H54 (cell line): ENCODE measurements at places on chromosomes 4 and X.

DNA sequence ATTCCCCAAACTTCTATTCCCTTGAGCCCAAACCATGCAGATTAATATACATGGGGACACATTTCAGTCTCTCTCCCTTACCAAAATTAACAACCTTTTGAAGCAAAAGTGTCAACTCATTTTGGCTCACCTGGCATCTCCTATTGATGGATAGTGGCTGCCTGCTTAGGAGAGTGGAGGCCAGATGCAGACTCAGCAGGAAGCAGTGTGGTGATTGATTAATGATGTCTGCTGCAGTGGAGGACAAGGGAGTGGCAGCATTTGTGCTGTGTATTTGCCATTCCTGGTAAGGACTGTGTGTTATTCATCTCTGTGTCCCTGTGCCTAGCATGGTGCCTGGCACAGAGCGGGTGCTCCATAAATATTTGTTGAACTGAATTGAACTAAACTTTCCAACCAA lies 590.1 kb downstream of the RAB28 start:
- no peak for DNase-seq

DNA sequence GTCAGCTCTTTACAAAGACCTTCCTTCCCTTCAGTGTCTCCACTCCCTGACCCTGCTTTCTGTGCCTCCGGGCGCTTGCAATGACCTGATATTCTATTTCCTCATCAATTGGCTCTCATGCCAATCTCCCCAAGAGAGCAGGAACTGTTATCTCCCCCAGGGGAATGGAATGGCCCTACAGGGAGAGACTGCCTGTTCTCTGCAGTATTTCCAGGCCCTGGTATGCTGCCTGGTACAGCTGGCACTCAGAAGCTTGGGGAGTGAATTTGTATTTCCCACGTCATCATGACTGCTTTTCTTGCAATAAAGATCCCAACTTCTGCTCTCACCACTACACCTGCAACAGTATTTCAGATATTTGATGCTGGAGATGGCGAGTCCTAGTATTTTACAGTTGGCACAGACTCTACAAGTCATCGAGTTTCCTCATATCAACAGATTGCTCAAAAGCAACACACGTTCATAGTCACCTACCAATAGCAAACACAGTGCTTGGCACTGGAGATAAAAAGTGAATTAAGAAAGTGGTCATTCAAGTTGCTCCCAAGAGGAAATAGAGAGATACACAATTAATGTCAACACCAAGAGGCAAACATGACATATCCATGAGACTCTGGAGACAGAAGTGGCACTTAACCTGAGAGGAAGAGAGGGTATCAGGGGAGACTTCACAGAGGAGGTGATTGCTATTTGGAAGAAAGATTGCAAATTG lies 90.5 kb upstream of the EGFL6 start:
- DNase-seq, result no peak

DNA sequence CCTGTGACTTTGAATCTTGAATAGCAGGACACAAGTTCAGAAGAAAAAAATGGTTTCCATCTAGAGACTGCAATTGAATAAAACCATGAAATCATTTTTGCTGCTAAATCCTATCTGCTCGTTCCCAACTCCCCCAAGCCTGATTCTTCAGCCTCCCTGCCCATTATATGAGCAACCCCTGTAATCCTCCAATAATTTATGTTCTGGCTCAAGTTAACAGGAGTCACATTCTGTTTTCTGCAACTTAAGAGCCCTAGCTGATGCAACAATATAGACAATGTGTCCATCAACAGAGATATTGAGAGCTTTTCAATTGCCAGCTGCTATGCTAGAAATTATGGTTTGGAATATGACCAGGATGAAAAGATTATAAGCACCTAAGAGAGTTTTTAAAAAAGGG lies 84.1 kb downstream of the LDB2 start:
- DNase-seq, result no peak

DNA sequence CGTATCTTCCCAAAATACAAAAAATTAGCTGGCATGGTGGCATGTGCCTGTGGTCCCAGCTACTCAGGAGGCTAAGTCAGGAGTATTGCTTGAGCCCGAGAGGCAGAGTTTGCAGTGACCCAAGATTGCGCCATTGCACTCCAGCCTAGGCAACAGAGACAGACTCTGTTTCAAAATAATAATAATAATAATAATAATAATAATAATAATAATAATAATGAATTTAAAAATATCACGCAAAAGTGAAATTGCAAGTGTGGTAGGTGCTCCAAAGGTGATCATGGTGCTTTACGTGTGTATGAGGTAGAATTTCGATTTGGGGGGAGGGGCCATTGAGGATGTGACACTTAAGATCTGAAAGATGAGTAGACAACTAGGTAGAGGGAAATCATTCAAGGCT lies 4.9 kb upstream of the HPSE start:
- DNase-seq, result no peak

DNA sequence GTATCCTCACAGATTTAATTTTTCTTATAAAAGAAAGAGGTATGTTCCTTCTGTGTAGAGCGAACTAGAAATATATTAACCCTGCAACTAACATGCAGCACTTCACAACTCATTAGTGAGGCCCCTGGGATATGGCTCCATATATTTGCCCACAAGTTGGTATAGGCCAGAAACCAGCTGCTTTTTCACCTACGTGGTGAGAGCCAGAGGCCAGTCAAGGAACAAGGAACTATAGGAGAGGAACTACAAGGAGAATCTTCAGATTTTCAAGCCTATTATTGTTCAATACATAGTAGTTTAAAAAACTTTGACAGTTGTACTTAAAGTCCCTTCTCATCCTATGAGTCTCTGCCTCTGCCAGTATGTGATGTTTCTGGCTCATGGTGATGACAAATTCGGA lies 205.9 kb downstream of the CBR4 start:
- DNase-seq, result no peak

DNA sequence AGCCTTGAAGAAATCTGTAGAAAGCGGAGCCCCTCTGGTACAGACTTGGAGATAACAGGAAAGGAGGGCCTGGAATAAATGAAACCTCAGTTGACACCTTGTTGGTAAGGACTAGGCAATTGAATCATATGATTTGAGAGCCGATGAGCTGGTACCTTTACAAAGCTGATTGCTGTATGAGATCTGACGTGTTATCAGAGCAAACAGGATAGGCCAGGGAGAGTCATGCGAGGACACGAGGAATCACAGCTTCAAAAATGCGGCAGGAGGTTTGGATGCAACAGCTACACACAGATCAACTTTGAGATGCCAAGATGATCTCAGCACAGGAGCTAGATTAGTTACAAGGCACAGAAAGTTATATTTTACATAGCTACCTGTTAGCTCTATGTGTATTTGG lies 7.4 kb upstream of the SLC10A4 start:
- DNase-seq, result no peak

DNA sequence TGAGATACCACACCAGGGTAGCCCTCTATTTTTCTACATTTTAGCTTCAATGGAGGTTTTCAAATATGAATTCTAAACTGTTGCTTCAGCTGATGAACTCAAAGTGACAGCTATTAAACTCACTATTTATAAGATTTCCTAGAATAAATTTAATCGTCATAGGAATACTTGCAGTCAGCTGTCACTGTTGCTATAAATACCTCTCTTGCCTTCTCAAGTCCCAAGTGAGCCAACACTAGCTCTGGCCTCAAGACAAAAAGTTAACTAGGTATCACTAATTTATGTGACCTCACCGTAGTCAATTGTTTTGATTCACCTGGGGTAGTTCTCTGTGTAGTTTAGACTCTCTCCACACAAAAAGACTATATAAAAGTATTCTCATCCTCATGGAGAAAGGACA lies 34.3 kb upstream of the PROM1 start:
- no peak for DNase-seq

GRCh38 chr4:101019941-101020401 lies 327.4 kb downstream of the PPP3CA start:
- no peak for DNase-seq

DNA sequence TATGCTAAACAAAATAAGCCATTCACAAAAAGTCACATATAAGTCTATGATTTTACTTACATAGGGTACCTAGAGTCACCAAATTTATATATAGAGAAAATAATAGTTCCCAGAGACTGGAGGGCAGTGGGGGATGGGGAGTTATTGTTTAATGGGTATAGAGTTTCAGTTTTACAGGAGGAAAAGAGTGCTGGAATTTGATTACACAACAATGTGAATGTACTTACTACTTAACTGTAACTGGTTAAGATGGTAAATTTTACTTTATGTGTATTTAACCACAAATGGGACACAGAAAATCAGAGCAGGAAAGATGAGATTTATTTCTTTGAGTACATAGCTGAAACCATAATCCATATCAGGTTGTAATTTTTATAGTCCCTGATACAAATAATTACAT lies 144.4 kb downstream of the TMA16 start:
- no peak for DNase-seq
